ENCODE measurements at places on chromosomes 1 and 21.

GRCh38 chr21:45522381-45522780, 19.9 kb downstream of the SLC19A1 start:
- DNase-seq: no peak

DNA sequence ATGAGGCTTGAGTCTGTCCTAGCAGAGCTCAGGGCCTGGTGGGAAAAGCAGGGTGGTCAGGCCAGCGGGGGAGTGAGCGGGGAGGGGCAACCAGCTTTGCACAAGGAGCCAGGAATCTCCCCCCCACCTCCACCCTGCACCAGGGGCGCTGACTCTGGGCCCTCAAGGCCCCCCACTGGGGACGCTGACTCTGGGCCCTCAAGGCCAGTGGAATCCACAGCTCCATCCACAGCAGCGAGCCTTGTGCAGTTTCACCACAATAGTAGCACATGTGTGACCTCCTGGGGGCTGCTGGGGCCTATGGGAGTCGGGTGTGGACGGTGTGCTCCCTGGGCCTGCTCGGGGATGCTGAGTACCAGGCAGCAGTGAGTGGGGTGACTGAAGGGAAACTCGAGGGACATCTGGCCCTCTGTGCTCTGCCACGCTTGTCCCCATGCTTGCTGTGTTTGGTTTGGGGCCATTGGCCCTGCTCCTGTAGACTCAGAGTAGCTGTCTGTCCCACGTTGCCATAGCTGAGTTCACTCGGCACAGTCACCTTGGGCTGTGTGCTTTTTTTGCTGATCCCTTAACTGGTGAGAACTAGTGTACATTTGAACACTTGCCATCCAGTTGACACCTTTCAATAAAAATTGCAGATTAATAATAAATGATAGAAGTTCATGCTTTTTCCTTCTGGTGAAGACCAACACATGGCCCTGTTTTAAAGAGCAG, 89.2 kb downstream of the ADARB1 start:
- no peak for DNase-seq

DNA sequence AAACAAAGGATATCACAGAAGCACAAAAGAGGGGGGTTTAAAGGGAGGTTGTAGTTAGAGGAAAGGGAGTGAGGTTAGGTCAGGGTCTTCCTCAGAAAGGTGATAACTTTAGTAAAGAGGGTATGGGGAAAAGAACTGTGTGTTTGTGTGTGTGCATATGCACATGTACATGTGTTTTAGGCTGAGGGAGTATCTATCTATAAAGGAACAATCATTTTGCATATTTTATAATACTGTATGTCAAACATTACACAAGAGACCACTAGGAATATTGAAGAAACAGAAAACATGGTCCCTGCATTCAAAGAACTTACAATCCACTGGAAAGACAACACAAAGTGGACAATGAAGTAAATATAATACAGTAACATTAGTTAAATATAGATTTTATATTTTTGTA, 132.2 kb downstream of the ACBD6 start:
- no peak for DNase-seq

DNA sequence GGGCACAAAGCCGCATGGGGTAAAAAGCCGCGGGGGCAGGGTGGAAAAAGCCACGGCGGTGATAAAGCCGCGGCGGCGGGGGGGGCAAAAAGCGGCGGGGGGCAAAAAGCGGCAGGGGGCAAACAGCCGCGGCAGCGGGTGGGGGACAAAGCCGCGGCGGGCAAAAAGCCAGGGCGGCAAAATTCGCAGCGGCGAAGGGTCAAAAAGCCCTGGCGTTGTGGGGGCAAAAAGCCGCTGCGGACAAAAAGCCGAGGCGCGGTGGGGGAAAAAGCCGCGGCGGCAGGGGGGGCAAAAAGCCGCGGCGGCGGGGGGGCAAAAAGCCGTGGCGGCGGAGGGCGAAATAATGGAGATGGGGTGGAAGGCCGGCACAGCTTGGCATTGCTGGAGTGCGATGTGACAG, 3902.9 kb downstream of the SRGAP2C start:
- DNase-seq: no peak

- no peak for DNase-seq
These were observed 13.8 kb downstream of the RASSF5 start for GRCh38 chr1:206521127-206521526.

- DNase-seq: no peak
These were observed 839.4 kb upstream of the ADAMTS5 start for GRCh38 chr21:27806281-27806680.

GRCh38 chr21:41926117-41926806, 27.6 kb downstream of the C2CD2 start:
- no peak for DNase-seq

DNA sequence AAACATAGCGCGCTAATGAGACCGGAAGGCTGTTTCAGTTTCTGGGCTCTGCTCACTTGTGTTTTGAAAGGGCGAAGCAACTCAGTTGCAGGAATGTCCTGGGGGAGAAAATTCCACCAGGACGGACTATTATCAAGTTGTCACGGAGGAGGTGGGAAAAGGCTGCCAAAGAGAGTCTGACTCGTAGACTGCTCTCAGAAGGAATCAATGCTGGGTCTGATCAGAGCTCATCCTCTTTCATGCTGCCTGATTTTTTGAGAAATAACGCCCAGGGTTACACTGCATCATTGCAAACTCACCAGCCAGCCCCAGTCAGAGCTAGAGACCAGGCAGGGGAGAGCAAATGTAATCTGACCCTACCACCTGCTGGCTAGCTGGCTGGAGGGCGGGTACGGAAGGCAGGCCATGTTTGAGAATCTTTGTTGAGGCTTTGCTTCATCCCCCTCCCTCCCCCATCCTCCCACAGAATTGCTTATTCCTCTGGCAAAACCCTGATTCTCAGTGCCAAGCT, 36.4 kb upstream of the BCL9 start:
- DNase-seq: no peak

DNA sequence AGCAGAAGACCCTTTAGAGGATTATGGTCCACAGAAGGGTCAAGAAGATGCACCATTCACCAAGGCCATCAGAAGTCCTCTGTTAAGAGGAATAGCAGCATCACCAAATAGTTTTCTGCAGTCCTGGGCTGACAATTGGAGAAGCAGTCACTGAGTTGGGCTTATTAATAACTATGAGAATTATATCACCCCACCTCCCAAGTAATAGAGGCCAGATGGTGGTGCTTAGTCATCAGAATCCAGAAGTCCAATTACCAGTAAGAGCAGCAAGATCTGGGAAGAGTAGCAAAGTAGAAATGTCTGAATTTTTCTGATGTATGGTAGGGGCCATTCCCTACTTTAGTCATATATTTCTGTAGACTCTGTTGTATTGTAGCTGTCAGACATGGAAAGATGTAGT, 6.1 kb upstream of the PSMA5 start:
- DNase-seq: no peak

GRCh38 chr1:37338658-37339057, 135.7 kb upstream of the ZC3H12A start:
- no peak for DNase-seq

GRCh38 chr1:246797597-246797996, 73.4 kb downstream of the SCCPDH start:
- no peak for DNase-seq

GRCh38 chr1:162336621-162337285, 39.9 kb downstream of the SPATA46 start:
- no peak for DNase-seq

DNA sequence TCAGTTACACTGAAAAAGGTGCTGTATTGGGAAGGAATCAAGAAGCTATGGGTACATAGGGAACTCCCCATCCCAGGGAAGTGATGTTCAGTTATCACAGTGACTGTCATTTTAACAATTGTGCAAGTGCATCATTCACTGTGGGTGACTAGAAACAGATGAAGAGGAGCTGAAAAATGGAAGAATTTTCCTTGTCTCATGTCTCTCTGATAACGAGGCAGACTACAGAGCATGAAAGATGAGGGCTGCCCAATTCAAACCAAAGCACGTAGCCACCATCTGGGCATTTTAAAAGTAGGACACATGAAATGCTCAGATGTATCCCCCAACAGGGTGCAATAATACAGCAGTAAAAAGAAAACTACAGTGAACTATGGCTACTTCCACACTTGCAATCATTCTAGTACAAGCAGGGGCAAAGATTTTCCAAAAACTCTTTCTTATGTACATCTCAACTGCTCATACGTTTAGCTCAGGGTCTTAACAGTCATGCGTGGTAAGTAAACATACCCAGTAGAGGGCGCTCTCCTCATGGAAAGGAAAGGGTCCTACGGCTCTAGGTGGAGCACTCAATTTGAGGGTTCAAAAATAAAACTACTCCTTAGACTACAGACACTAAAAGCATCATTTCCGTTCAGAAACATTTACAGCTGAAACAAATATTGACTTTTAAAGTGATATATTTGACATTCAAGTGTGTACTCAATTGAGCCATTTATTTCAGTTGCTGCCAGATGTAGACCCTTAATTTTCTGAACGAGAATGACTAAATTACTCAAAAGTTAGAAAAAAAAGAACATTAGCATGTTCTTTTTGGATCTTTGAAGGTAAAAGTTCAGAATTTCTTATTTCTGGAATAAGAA, 143.2 kb downstream of the KCTD3 start:
- no peak for DNase-seq

- DNase-seq: no peak
These were observed 21.9 kb downstream of the DPYD start for GRCh38 chr1:97898948-97899347.

DNA sequence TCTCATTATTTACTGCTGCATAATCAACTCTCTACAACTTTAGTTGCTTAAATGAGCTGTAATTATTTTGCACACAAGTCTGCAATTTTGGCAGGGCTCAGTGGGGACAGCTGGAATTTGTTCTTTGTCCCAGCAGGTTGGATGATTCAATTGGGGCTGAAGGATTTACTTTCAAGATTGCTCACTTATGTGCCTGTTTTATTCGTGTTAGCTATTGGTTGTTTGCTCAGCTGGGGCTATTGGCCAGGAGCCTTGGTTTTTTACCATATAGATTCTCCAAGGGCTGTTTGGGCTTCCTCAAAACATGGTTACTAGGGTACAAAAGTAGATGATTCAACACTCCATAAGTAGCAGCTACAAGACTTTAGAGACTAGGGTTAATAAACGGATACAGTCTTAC, 13.4 kb downstream of the OR10R2 start:
- no peak for DNase-seq

DNA sequence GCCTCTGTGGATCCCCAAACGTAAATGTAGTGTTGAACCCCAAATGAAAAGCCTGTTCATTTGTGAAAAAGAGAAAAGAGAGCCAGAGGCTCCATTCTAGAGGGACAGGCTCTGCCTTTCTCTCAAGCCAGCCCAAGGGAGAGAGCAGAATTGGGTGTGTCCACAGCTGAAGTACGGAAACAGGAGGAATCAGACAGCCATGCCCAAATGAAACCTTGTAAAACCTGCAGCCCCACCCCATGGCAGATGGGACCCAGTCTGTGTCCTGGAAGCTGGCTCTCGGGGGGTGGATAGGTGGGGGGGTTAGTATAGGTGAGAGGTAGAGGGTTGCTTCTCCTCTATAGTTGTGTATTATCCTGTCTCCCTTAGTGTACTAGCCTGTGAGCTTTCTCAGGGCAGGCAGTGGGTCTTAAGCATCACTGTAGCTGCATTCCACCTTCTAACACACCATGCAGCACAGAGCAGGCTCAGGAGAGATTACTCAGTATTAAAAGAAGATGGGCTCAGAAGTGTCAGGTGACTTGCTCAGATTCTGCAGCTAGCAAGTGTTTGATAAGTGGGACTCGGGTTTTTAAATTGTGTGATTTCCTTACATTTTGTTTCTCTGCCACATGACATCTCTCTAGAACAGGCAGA, 67.4 kb upstream of the SIPA1L2 start:
- DNase-seq: no peak

DNA sequence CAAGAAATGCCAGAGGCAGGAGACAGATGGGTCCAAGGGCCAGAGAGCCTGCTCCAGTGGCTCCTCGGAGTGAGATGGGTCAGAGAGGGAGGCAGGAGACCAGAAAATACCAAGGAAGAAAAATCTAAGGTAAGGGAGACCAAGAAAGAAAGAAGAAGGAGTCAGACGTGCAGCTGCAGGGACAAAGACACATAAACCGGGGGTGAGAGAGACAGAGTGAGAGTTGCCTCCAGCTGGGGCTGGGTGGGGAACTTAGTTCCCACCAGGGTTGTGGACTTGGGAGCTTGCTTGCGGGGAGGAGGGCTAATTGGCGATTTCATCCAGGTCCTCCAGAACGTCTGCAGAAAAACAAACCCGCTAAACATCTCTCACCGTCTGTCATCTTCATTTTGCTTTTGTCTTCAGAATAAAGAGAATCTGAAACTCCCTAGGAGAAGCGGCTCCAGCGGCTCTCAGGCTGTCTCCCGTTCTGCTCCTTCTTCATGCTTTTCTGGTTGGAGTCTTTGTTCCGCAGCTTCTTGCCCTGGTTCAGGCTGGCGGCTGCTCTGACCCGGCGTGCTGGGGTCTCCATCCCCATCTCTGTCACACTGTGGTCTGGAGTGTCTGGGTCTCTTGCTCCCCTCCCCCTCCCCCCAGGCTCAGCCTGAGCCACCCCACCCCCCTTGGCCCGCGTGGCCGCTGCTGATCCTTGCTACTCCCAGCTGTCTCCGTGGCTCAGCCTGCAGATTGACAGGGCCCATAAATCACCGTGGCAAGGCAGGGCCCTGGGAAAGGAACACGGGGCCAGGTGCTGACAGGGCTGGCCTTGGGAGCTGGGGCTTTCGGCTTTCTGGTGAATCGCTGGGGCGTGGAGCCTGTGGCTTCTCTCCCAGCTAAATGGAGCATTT, 66.6 kb downstream of the UBIAD1 start:
- DNase-seq: no peak

- no peak for DNase-seq
These were observed 133.1 kb upstream of the DUSP10 start for GRCh38 chr1:221875004-221875330.

GRCh38 chr1:46599059-46599970, 4.8 kb downstream of the MKNK1 start:
- DNase-seq: no peak

GRCh38 chr1:37629008-37629407, 5.7 kb downstream of the RSPO1 start:
- no peak for DNase-seq

GRCh38 chr1:30414851-30415165, 308.6 kb downstream of the MATN1 start:
- no peak for DNase-seq

DNA sequence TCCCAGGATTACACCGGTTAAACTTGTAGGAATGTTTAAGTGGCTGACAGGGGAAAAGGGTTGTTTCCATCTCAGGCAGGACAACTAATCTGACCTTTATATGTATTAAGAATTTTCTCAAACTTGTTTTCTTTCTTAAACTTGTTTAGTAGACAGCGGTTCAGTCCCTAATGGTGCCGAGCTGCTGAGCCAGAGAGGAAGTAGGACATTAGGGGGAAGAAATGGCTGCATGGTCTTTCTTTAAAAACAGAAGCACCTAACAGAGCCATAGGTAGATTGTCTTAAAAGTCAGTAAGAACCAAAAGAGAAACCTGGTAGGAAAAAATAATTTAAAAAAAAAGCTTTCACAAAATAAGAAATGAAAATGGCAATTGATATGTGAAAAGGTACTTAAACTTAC, 3.3 kb downstream of the GBP4 start:
- no peak for DNase-seq

DNA sequence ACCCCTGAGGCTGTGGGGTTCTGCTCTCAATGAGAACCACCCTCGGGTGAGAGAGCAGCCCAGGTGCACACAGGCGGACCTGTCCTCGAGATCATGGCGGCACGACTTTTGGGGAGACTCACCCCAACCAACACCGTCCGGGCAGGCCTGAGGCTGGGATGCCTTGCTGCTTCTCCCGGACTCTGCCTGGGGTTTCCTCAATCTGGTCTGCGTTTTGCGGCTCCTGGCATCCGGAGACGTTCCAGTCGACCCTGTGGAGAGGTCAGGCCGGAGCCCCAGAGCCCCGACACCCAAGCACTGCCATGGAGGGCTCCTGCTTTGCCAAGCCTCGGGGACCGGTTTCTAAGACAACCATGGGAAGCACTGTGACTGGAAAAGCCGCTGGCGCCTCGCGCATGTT, 3879.7 kb downstream of the SRGAP2C start:
- no peak for DNase-seq

All from activated gamma-delta T cell treated with anti-CD3 and anti-CD28 coated beads, Interleukin-2, amount 50 U/mL, for 16 hours (primary cell).